ENCODE measurements at places on chromosomes 1 and 21.

GRCh38 chr1:45097944-45098343 lies 85.9 kb downstream of the UROD start:
- DNase-seq, result no peak

DNA sequence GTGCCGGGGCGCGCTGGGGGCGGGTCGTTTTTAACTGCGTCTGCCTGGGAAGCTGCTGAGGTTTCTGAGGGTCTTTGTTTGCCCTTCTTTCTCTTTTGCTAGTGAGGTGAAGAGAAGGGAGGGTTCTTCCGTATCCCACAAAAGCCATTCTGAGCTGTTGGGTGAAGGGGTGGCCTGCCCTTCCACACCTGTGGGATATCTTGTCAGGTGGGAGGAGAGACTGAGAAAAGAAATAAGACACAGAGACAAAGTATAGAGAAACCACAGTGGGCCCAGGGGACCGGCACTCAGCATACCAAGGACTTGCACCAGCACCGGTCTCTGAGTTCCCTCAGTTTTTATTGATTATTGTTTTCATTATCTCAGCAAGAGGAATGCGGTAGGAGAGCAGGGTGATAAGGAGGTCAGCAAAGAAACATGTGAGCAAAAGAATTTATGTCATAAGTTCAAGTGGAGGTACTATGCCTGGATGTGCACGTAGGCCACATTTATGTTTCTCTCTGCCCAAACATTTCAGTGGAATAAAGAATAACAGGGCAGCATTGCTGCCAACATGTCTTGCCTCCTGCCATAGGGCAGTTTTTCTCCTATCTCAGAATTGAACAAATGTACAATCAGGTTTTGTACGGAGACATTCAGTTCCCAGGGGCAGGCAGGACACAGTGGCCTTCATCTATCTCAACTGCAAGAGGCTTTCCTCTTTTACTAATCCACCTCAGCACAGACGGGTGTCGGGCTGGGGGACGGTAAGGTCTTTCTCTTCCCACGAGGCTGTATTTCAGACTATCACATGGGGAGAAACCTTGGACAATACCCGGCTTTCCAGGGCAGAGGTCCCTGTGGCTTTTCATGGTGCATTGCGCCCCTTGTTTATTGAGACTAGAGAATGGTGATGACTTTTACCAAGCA lies 972 bp downstream of the PGBD2 start:
- no peak for DNase-seq

DNA sequence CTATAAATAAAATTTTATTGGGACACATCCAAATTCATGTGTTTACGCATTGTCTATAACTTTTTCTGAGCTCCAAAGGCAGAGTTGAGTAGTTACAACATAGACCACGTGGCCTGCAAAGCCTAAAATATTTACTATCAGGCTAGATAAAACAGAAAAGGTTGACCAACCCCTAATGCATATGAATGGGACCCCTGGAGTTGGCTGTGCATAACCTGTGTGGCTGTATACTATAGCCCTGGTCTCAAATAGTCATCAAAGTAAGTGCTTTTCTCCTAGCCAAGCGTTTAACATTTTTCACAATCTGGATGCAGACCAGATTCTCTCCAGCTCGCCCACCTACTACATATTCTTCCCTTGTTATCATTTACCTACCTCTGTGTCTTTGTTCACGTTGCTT lies 60.4 kb downstream of the CYYR1 start:
- DNase-seq, result no peak

GRCh38 chr1:198523182-198523950 lies 17.1 kb downstream of the ATP6V1G3 start:
- no peak for DNase-seq

DNA sequence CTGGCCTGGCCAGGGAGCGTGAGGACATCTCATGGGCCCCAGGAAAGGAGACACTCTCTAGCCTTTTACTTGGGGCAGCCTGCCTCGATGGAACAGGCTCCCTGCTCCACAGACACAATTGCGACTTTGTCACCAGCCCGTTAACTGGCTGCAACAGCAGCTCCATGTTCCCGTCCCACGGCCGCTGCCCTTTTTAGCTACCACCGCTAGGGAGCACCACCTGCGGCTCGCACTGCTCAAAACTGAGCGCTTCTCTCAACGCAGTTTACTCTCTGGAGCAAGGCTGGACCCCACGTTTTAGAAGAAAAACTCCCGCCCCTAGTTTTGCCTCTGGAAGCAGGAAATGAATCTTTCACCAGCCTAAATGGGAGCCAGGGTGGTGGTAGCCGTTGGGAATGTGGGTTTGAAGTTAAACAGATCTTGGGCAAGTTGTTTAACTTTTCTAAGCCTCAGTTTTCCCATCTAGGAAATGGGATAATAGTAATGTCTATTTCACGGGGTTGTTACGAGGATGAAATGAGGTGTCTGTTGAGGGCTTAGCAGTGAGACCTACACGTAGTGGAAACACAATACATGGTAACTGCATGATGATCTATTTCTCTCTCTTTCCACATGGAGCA lies 3.5 kb upstream of the LRRC38 start:
- no peak for DNase-seq

GRCh38 chr1:48236716-48237470 lies 14.4 kb downstream of the SLC5A9 start:
- DNase-seq, result no peak

GRCh38 chr1:43437031-43437973 lies 16.4 kb downstream of the HYI start:
- DNase-seq, result no peak

DNA sequence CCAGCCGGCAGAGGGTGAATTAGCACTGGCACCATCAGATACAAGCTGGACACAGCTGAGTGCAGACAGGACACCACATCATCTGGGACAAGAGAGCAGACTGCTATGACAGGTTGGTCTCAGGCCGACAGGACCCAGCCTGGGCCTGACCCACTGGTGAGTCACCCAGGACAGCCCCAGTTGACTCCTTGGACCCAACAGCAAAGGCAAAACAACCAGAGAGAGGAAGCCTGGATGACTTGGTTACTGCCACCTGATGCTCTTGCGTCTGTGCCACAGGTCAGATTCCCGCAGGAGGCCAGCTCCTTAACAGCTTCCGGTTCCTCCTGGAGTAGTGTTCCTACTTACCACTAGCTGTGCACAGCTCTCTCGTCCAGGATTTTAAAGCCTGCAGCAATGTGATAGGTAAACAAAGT lies 18.5 kb downstream of the CCN1 start:
- DNase-seq, result no peak

DNA sequence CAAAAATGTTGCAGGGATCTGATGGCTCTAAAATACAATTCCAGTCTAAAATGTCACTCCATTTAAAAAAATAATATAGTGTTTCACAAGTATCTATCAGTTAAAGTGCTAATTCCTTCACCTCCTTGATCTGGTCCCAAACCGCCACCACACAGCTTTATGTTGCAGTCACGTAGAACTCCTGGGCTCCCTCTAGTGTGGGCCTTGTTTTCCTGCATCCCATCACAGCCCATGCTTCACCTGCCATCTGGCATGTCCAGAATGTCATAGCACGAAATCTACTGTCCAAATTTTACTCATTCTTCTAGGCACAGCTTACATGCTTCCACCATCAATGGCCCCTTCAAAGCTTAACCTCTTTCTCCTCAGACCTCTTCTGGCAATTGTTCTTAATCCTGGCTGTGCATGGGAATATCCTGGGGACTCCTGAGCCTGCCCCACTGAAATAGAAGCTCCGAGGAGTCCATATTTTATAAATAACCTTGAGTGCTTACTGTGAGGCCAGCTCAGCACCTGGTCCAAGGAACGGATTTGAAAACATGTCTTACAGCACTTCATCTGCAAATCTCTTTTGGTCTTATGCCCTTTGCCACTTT lies 15.5 kb downstream of the FYB2 start:
- no peak for DNase-seq

- no peak for DNase-seq
Observed at GRCh38 chr1:228935198-228935663, 200.0 kb downstream of the RHOU start.

GRCh38 chr1:46520063-46520911 lies 30.7 kb downstream of the DMBX1 start:
- DNase-seq, result no peak

GRCh38 chr1:170790651-170791071 lies 126.7 kb downstream of the PRRX1 start:
- no peak for DNase-seq

GRCh38 chr1:85264150-85264549 lies 4.7 kb upstream of the C1orf52 start:
- no peak for DNase-seq

GRCh38 chr1:119653839-119654170 lies 5.7 kb upstream of the ZNF697 start:
- DNase-seq, result no peak

DNA sequence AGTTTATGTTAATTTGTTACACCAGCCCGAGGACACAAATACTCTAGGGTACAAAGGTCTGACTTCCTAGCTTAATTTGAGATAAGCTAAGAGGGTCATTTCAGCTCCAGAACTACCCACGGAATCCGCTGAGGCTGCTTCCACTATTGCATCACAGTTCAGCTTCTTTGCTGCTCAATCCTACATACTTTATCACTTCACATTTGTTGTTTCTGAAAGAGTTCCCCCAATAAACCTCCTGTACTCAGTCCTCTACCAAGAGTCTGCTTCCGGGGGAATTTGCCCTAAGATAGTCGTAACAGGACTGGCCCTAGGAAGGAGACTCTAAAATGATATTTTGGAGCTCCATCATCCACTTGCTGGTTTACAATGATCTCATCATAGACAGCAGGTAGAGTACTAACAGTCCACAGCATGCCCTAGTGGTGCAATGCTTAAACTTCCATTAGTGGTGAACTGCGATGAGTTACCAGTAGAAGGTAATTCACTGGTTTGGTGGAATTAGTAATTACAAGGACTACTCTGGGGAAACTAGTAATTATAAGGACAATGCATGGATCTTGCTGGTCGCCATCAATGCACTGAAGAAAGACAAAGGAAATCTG lies 229.3 kb downstream of the USH2A start:
- DNase-seq, result no peak

- DNase-seq, result no peak
Observed at GRCh38 chr1:12518931-12519692, 98.9 kb downstream of the DHRS3 start.

DNA sequence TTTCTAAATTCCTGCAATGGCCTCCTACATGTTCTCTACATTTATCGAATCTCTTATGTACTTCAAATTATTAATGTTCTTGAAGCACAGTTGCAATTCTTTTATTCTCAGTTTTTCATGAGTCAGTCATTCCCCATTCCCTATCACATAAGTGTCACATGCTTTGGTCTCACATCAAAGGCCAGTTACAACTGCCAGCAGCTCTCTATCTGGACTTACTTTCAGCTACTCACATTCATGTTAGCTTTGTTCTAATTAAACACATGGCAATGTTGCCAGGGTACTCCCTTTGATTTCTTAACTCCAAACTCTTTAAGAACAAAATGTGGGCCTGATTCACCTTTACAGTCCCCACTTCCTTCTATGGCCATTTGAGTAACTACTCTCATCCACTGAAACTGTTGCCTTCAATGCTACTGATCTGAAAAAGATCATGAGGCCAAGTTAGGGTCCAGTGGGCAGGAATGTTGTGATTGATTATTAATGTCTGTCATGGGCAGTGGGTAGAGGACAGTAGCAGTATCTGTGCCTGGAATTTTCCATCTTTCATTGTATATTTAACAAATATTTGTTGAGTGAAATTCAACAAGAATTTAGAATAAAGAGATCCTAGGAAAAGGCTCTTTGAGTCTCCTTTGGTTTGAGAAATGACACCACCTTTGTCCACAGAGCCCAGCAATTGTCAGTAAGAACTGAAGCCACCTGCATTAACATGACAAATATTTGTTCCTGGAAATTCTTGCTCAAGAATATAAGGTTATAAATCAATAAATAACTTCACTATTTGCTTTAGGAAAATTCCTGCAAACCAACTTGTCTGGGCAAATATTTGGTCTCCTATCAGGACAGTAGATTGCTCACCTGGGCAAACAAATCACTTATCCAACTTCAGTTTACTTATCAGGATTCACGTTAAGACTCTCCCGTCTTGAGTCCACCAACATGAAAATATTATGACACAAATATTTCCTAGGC lies 153.6 kb upstream of the SAMSN1 start:
- no peak for DNase-seq

DNA sequence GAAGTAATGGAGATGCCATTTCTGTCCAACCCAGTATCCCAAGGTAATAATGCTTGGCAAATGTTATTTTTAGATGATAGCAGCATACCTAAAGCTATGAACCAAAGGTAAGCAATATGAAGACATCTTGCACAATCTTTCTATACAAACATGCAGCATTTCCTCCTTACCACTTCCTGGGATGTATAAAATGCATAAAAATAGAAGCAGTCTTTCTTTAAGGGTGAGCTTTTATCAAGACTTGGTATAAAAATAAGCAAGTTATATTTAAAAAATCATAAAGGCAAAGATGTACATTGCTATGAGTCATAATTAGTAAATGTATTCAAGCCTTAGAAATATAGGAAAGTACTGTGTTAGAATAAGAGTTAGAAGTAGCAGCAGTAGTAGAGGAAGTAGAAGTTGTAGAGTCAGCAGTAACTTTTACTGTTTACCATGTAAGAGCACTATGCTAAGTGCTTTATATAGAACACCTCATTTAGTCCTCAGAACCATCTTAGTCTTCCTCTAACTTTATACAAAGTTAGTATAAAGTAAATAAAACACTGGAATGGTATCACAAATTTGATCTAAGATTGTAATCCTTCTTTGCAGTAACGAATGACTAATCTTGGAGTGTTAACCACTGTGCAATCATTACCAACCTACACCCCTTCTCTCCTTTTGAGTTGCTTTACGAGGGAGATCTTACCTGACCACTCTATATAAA lies 371.3 kb downstream of the VAV3 start:
- DNase-seq, result no peak

DNA sequence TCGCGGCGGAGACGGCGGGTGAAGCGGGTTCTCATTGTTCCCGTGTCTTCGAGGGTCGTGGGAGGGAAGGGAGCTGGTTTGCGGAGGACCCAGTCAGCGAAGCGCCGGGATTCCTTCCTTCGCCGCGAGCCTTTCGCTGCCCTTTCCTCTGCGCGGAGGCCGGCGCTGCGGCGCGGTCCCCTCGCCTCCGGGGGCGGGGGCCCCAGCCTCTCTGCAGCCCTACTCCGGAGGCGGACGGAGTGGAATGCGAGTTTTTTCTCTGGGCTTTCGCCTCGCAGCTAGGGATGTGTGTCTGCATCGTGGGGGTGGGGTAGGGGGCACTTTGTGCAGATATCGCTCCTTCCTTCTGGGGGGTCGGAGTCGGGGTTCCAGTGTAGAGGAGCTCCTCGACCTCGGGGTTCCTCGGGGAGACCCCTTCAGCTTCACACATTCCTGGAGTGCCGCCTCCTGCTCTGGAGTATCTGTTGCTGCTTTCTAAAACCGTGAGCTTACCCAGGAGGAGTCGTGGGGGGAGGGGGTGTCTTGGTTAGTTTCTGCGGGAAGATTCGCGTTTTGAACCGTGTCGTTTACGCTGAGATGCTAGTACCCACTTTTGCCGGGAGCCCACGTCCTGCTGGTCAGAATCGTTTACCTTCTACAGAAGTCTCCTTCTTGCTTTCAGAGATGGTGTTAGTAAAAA lies 595 bp downstream of the RNF2 start:
- peak; percentile 2 for DNase-seq

DNA sequence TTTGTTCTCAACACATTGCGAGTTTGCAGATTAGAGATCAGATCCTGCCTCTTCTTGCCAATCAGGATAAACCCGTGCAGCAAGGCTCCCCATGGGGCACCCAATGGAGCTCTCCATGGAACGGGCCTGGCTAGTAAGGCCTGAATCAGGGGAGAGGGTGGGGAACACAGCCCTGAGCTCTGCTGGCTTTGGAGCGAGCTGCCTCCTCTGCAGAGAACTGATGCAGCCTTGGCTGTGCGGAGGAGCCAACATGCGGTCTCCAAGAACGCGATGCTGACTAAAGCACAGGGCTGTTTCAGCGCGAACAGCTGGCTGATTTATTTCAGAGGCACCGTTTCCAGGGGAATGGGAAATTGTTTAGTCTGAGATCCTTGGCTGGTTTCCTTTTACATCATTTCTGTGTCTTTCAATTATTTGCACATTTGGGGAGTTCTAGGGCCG lies 139.7 kb downstream of the TSEN15 start:
- DNase-seq, result no peak

Data from effector CD4-positive, alpha-beta T cell (primary cell).